ENCODE measurements at places on chromosomes 16 and 17. TPM values are rescaled to one million over a fixed set of nuclear protein-coding genes. Genes with fewer than 3 reads are reported as not detected.

CD300C gene
- total RNA-seq: 0.28 TPM

NT5C3B gene
- total RNA-seq: 51.2 TPM

ADAM11 gene
- total RNA-seq: 0.74 TPM

OTOP3 gene
- total RNA-seq: not detected

- no peak for ATAC-seq
Observed at GRCh38 chr16:55083052-55083451, 152.4 kb downstream of the IRX5 start.

Data from activated T-helper 17 cell treated with anti-CD3 and anti-CD28 coated beads, Interleukin-2, amount 50 U/mL, for 72 hours (primary cell).